ENCODE measurements at places on chromosomes 2 and 18.

DNA sequence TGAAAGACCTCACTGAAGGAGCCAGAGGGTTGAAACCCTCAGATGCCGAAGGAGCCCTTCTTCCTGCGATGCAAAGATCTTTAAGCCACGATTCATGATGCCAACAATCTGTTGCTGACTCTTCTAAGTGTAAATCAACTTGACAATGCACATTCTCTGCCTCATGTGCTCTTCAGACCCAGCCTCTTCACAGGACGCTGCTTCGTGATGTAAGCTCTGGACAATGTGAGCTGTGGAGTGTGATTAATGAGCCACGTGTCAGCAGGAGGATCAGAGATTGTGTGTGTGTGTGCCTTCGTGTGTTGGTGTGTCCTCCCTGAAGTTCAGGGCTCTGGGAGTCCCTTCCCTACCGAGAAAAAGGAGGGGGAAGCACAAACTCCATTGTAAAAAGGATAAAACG lies 26.5 kb upstream of the TWIST2 start:
- DNase-seq: no peak

GRCh38 chr2:38615237-38615636 lies 12.5 kb upstream of the HNRNPLL start:
- no peak for DNase-seq

- no peak for DNase-seq
These were observed 62.7 kb upstream of the CTDP1 start for GRCh38 chr18:79616651-79617510.

- DNase-seq: no peak
These were observed 960.9 kb downstream of the CBLN2 start for GRCh38 chr18:71583252-71583651.

GRCh38 chr18:77054288-77054605 lies 78.3 kb downstream of the MBP start:
- DNase-seq: peak; percentile 2

DNA sequence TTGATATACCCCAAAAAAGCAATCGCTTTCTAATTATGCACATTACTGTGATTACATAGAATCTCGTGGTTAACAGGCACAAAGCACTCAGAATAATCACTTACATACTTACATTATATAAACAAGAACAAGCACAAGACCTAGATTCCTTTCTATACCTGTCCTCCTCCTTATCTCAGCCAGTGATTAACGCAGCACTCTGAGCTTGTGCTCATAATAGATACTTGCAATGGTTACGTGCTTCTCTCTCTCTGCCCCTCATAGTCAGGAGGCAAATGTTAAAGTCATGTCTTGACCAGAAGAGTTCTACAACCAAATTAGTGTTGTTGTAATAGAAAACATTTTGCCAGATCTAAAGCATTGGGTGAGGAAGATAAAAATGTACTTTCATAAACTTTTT lies 342.2 kb upstream of the PKDCC start:
- DNase-seq: no peak

- no peak for DNase-seq
These were observed 11.5 kb downstream of the DNMT3A start for GRCh38 chr2:25330273-25330672.

DNA sequence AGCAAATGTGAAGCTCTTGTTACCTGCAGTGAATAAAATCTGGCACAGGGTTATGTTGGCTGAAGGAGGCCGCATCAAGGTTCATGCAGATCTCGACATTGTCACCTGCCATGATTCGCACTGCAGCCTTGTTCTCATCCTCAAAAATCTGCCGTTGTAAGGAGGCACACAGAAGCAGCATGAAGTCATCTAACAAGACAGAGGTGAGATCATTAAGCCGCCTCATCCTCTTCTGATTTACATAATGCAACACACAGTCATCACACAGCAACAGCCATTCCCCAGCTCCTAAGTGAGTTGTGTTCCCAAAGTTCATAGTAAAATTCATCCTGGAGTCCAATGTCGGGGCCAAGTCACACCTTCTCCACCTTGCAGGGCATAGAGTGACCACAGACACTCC lies 232.1 kb downstream of the NAPG start:
- DNase-seq: no peak

- no peak for DNase-seq
These were observed 370.2 kb upstream of the SLC14A2 start for GRCh38 chr18:45245091-45245511.

GRCh38 chr2:142940606-142941223 lies 63.3 kb downstream of the KYNU start:
- no peak for DNase-seq

- no peak for DNase-seq
These were observed 645.6 kb upstream of the ZNF804A start for GRCh38 chr2:183952741-183953140.

DNA sequence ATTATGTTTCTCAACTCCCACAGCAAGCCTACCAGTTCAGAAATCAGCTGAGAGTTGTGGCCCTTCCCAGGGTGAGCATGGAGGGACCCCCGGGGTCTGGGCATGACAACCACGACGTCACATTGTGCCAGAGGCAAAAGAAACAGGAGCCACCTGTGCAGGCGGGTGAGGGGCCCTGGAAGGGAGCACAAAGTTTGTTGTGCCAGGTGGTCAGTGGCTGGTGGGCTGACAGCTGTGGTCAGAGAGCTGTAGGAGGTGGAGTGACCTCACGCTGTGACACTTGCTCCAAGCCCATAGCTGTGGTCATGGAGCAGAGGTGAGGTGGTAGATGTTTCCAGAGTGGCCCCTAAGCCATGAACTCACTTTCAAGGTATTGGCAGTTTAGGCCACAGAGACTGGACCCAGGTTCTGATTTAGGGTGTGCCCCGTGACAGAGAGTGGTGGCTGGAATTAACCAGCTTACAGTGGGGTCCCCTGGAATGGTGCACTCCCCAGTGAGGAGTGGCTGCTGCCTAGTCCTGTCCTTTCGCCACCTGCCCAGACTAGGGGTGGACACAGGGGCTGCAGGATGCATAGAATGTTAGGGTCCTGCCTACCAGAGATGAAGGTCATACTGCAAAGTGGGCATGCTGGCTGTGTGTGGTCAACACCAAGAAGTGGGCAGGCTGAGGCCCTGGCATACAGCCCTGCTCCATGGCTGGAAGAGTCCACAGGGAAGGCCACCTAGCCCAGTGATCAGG lies 136.4 kb downstream of the GLI2 start:
- no peak for DNase-seq

- DNase-seq: peak; percentile 42
These were observed 81.3 kb upstream of the PELI1 start for GRCh38 chr2:64225491-64225890.

GRCh38 chr2:226869371-226869770 lies 33.5 kb downstream of the RHBDD1 start:
- no peak for DNase-seq

DNA sequence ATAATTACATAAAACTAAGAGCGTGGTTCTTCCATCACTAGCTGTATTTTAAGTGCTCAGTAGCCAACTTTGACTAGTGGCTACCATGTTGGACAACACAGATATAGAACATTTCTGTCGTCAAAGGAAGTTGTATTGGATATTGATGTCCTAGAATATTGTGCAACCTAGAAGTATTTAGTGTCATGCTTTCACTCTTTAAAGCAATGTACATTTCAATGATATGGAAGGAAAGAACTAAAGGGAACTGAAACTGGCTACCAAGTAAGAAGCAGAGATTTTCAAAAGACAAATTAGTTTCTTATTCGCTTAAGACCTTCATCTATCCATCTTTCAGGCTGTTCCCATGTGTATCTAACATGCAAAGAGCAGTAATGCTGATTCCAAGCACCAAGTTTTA lies 85.4 kb upstream of the EML6 start:
- no peak for DNase-seq

- DNase-seq: no peak
These were observed 2.0 kb upstream of the CHRND start for GRCh38 chr2:232523682-232524597.

- no peak for DNase-seq
These were observed 138.9 kb downstream of the SLC4A10 start for GRCh38 chr2:161763153-161763552.

GRCh38 chr2:181465676-181466375 lies 8.6 kb downstream of the ITGA4 start:
- peak; percentile 9 for DNase-seq

DNA sequence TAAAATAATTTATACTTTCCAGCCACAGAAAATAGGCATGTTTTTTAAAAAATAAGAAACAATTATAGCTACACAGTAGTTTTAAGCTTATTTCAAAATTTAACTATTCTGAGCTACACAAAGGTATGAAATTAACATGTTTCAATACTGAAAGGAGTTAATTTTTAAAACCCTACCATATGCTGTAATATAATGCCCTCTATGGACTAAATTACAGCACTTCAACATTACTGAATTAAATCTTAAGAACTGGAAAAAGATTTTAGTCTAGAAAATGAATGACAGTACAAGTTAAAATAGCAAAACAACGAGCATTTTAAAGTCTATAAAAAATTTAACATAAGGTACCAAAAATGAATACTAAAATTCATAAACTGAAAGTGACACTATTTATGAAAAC lies 36.3 kb downstream of the RTN4 start:
- DNase-seq: no peak

DNA sequence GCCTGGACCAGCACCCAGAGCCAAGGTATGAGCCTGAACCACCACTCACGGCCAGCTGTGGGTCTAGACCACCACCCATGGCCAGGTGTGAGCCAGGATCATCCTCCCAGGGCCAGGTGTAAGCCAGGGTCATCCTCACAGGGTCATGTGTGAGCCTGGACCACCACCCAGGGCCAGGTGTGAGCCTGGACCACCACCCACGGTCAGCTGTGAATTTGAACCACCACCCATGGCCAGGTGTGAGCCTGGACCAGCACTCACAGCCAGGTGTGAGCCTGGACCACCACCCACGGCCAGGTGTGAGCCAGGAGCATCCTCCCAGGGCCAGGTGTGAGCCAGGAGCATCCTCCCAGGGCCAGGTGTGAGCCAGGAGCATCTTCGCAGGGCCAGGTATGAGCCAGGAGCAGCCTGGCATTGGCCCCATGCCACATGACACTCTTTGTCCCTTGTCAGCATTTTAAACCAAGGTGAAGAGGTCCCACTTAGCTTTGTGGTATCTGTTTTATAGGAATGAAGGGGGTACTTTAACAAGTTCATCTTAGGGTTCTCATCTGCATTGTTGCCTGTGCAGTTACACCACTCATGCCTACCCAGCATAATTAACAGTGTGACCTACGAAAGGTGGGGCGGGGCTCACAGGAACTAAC lies 71.2 kb downstream of the AGAP1 start:
- DNase-seq: no peak

DNA sequence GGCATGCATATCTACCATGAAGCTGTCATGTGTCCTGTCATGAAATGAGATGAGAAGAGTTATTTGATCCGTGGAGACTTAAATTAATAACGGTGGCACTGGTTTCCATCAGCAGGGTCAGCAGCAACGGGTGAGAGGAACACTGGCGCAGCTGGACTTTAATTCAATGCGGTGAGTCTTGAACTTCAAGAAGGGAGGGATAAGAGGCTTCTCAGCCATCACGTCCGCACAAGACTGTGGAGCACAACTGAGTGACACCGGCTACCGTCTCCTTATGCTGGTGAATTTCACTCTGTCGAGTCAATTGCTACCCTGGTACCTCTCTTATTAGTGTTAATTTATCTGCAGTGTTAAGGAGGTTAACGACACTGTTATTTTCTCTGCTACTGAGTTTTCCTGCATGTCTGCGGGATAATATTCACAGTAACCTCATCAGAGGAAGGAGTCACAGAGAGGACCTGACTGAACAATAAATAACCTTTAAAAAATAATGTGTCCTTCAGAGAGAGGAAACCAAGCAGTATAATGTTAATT lies 236.8 kb downstream of the EPHA4 start:
- DNase-seq: no peak

GRCh38 chr2:238320648-238321281 lies 447 bp downstream of the TRAF3IP1 start:
- DNase-seq: peak; percentile 31

GRCh38 chr2:101036562-101036961 lies 34.5 kb downstream of the RPL31 start:
- no peak for DNase-seq

- no peak for DNase-seq
These were observed 4.5 kb upstream of the POLE4 start for GRCh38 chr2:74953796-74954499.
